Lung (tissue), 17 donors: ENCODE measurements at places on chromosomes 5 and 9. TPM values are rescaled to one million over a fixed set of nuclear protein-coding genes. Genes with fewer than 3 reads are reported as not detected.

RAI14 gene
- total RNA-seq = 91.5 TPM

DNA sequence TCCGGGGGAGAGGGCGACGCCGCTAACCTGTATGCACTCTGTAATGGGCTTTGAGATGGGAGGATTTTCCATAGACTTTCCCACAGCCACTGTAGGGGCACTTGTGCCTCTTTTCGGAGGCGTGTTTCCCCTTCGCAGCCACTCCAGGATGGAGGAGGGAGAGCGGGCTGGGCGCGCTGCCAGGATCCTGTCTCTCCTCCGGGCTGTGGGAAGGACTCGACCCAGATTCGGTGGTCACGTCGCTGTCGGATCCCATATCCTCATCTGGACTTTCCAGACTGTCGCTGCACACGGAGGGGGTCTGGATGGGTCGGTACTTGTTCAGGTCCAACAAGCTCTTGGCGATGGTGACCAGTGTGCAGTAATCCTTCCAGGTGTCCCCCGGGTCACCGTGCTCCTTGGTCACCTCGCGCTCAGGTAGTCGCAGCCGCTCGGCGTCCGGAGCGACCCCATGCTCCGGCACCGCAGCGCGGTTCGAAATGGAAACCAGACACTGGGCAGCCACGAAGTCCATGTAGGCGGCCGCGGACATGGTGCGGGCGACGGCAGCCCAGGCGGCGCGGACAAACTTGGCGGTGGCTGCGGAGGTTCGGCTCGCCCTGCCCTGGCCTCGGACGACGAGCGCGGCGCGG lies 1.5 kb downstream of the KLF9 start:
- peak; percentile 93 for DNase-seq

PPP3R2 gene
- total RNA-seq = not detected

- DNase-seq = no peak
These were observed 126.1 kb upstream of the EFNA5 start for GRCh38 chr5:107796797-107797196.

ADRA1B gene
- 6.1 TPM for total RNA-seq

UBTD2 gene
- total RNA-seq = 11.7 TPM

ZNF608 gene
- total RNA-seq = 22.8 TPM
